ENCODE measurements at places on chromosomes 5 and 9.

DNA sequence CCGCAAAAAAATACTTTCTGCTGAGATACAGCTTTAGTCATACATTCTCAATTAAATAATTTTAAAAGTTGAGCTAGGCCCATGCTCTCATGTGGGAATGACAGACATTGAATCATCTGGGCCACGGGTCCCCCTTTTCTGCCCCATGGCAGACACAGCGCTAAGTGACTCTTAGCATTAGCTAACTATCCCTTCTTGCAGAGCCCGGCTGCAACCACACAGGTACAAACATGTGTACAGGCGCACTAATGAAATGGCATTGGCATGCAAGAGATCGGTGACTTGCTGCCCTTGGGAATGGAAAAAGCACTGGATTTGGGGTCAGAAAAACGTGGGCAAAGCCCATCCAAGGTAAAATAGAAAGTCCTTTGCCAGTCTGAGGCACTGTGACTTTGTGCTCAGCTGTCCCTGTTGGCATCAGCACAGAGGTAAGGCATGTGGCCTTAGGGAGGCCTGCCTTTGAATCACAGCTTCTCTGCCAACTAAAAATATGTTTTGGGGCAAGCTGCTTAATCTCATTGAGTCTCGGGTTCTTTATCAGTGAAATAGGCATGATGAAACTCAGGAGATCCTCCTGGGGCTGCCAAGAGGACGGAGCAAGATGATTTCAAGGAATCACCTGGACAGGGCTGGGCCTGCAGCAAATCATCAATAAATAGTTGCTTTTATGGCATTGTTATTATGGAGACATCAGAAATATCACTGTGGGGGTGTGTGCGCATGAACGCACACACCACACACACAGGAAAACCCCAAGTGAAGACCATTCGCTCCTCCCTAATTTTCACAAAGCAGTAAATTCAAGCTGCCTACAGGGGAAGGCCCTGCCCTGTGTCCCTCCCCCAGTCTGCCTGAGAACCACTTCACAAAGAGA is 54.2 kb downstream of the WHRN start:
- no peak for DNase-seq

- DNase-seq, result no peak
Observed at GRCh38 chr9:76433406-76433805, 25.6 kb upstream of the GCNT1 start.

GRCh38 chr9:93910598-93910997 is 44.6 kb downstream of the BARX1 start:
- DNase-seq, result no peak

- DNase-seq, result no peak
Observed at GRCh38 chr5:72649449-72649848, 142.2 kb upstream of the ZNF366 start.

- no peak for DNase-seq
Observed at GRCh38 chr5:128264564-128265360, 181.2 kb downstream of the SLC12A2 start.

DNA sequence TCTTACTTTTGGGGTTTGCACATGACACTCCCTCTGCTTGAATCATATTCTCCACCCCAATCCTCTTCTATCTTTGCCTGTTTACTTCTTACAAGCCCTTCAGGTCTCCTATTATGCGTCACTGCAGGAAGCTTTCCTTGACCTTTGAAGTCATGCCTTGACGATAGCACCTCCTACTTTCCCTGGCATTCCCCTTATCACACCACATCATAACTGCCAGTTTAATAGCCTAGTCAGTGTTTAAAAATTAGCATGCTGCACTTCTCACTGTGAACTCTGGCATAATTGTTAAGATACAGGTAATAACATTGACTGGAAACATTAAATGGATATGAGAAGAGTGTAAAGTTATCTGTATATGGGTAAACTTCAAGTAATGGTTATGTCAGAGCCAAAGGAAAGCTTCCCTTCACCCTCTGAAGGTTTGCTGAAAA is 37.1 kb upstream of the CEP120 start:
- DNase-seq, result no peak

DNA sequence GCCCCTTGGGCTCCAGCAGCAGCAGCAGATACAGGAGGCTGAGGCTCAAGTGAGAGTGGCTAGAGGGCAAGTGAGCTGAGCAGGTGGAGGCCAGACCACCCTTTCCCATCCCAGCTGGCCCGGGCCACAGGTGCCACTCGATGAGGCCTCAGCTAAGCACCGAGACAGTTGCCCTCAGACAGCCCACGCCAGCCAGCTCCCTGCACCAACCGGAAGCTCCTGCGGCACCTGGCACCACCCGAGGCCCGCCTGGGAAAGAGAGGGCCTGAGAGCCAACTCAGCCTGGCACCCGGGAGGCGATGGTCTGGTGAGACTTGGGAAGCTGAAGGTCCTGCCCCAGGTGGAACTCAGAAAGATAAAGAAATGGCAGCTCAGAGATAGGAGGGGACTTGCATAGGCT is 28.3 kb upstream of the TTLL11 start:
- no peak for DNase-seq

GRCh38 chr9:22210262-22210661 is 201.2 kb upstream of the CDKN2B start:
- DNase-seq, result no peak

- no peak for DNase-seq
Observed at GRCh38 chr5:24381861-24382489, 262.8 kb downstream of the CDH10 start.

- DNase-seq, result no peak
Observed at GRCh38 chr5:142221091-142221860, 103.5 kb downstream of the SPRY4 start.

- DNase-seq, result no peak
Observed at GRCh38 chr9:8733131-8733954, 933.8 kb upstream of the DMAC1 start.

- no peak for DNase-seq
Observed at GRCh38 chr9:86434039-86434726, 80.0 kb upstream of the TUT7 start.

DNA sequence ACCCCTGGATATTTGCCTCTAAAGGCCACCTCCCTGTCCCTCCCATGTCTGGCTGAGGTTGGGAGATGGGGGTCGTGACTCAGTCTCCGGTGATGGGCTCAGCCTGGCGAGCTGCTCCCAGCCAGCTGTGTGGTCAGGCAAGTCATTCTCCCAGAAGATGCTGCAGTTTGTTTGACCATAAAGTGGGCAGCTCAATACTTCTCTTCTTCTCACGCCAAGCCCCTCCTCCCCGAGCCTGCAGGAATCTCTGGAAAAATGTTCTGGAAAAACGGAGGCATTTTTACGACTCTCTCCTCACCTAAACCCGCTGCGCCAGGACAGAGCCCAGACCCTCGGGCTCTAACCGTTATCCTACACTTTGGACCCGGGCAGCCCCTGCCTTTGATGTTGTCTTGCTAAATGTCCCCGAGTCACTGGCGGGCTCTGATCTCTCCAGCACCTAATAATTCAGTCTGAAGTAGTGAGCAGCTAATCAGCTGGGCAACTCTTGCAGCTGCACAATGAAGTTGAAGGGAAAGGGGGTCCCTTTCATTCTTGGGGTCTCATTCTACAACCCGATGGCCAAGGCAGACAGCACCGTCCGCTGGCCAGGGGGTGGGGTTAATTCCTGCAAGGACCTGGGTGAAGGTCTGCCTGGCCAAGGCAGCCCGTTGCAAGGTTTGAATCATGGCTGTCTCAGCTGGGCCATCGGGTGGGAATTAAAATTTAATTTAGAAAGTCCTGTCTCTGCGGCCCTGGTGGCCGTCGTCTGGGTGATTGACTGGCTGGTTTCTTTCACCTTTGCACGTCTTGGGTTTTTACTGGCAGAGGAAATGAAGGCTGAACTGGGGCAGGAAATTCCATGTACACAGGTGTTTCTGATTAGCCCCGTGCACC is 12.3 kb downstream of the DCANP1 start:
- no peak for DNase-seq

DNA sequence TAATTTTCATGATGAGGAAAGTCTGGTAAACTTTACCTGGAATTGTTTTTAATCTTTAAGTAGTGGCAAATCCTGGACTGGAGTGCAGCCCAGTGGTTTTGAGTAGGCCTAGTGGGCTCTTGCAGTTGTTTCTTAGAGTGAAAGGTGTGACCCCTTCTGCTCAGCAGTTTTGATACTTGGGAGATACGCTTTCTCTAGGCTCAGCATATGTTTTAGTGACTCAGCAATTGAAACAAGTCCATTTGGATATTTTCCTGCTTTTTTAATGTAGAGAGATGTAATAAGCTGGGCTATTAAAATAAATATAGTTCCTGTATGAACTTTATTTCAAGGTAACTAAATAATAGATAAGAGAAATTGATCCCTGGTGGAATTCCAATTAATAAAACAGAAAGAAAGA is 6.0 kb downstream of the POLR3G start:
- DNase-seq, result no peak

GRCh38 chr5:138029501-138029900 is 3.4 kb downstream of the FAM13B start:
- no peak for DNase-seq

- no peak for DNase-seq
Observed at GRCh38 chr9:134375011-134375390, 48.7 kb downstream of the RXRA start.

DNA sequence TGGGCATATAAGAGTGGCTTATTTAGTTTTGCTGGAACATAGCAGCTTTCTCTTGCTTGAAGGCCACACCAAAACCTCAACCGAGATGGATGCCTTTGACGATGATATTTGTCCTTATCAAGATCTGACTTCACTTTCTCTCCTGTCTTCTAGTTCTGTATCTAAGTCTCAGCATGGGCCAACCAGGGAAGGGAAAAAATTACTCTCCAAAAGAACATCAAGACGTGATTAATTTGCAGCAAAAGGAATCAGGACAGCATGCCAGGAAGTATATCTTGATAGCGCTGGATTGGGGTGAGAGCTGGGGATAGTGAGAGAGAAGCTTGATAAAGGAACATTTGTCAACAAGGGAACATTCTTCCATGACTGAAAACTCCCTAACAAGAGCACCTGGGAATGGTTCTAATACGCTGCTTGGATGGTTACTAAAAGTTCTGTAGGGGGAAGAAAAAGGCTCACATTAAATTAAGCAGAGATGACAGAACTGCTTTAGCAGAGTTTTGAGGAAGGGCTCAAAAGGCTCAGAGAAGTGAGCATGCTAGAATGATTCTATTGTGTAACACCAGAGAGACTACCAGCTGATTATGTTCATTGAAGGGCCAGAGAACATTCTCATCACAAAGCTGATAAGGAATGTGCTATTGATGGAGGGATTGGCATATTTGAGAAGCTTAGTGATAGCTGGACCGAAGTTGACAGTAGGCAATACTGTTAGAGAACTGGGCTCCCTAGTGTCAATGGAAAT is 21.6 kb upstream of the ANXA1 start:
- no peak for DNase-seq

- no peak for DNase-seq
Observed at GRCh38 chr5:177493795-177494345, 3.5 kb downstream of the PDLIM7 start.

DNA sequence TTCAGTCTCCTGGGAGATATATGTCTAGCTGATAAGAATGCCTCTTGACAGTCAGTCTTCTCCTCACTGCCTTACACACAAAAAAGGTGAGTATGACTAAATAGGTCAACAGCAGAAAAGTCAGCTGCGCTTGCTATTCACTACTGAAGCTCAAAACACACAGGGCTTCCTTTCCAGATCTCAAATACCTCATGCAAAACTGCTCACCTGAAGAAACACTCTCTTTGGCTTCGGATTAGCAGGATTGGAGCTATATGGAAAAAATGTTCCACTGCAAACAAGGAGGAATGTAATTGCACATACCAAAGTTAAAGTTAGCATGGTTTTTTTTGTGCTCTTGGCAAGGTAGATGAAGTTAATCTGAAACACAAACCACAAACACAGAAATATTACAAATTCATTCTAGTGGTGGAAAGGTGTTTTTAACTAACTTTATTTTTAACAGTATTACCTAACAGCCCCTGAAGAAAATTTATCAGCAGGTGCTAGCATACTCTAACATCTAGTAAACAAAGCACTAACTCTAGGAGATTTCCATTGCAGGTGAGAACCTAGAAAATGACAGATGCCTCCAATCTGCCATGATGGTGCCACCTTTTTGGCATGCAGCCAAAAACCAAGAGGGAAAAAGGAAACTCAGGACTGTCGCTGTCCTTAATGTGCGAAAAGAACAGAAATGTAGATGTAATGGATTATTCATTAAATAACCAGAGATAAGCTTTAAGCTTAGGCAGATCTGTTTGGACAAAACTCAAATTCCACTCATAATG is 31.8 kb downstream of the ERMP1 start:
- DNase-seq, result no peak

DNA sequence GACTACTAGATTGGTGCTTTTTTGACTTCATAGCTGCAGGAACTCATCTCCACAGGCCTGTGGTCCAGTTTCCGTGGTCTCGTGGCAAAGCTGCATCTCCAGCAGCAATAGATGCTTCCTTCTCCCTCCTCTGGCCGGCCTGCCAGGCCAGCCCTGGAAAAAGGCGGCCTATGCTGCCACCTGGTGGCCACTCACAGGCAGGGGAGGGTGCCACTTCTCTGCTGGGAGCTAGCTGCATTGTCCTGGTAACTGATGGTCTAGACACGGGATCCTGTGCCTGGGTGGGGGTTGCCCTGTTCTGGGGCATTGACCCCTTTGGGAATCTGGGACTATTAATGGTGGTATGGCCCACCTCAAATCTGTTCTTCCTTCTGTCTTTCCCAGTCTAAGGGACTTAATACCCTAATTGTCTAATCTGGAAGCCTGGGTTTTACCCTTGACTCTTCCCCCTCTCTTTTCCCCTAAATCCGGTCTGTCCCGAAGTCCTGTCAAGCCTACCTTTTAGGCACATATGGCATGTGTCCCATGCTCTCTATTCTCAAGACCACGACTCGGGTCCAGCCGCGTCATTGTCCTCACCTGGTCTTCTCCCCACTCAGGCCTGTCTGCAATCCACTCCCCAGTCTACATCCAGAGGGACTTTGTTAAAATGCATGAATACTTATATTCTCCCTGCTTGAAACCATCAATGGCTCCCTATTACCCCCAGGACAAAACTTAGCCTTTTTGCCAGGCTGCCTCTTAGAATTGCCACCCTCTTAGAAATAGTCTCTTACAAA is 20.1 kb upstream of the PTGS1 start:
- peak; percentile 40 for DNase-seq

GRCh38 chr5:122402955-122403685 is 91.1 kb downstream of the SNCAIP start:
- no peak for DNase-seq

GRCh38 chr5:76337953-76338451 is 65.1 kb upstream of the IQGAP2 start:
- DNase-seq, result no peak

DNA sequence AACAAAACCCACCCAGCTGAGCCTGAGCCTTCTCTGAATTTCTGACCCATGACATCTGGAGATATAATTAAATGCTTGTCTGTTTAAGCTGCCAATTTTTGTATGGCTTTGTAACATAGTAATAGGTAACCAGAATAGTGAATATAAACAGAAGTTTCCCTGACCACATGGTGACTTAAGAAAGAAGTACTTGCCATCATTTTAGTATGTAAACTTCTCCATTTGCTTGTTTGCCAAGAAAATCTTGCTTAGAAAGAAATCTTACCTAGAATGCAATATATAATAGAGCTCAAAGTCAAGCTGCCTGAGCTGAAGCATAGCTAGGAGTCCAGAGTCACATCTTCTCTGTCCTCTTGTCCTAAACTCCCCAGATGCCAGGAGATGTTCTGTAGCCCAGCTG is 117.0 kb downstream of the PCSK1 start:
- no peak for DNase-seq

- DNase-seq, result no peak
Observed at GRCh38 chr5:56430422-56430821, 197.3 kb upstream of the ANKRD55 start.

- no peak for DNase-seq
Observed at GRCh38 chr5:311963-312362, 9.6 kb upstream of the AHRR start.

Data from cortex of kidney (tissue), 1 donor.